NCI-H1694 (cell line): ENCODE measurements at places on chromosomes 12 and 14.

DNA sequence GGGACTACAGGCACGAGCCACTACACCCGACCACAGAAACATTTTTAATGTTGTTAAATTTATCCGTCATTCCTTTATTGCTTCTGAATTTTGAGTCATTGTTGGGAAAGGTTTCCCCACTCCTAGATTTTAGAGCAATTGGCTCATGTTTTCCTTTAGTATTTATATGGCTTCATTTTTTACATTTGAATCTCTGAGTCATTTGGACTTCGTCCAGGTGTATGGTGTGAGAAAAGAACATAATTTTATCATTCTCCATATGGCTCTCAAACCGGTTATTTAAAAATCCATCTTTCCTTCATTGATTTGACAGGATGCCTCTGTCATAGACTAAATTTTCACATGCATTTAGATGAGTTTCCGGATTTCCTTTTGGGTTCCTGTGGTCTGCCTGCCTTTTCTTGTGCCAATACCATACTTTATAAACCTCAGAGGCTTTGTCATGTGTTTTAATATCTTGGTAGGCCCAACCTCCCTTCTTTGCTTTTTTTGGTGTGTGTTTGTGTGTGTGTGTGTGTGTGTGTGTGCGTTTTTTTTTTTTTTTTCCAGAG is 30.9 kb downstream of the LRTM2 start:
- DNase-seq = peak; percentile 86

DNA sequence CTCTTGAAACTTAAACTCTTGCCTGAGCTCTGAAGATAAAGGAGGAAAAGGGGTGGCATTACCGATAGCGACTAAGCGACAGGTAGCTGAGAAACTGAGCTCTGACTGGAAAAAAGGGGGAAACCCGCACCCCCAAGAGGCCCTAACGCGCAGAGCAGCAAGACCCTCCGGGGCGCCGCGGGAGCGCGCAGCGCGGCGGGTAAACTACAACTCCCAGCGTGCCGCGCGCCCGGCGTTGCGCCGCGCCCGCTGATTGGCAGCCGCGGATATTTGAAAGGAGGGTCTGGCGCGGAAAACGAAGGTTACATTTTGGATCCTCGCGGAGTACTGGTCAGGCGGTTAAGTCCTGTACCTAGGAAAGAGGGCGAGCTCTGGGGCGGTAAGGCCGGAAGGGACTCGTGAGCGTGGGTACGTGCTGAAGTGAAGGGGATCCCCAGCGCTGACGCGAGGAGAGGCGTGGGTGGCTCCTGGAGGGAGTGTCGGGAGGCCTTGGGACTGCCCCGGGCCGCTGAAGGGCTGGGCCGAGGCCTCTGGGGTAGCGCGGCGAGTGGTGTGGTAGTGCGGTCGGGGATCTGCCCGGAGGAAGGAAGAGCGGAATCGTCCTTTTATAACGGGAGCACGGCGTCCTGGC is at the start of gene ESPL1:
TSS of gene ESPL1 (plus strand) at position 301 of the 631 bp plus-strand sequence. CDS start 468 bp downstream, outside the sequence.
- DNase-seq = peak; percentile 37

DNA sequence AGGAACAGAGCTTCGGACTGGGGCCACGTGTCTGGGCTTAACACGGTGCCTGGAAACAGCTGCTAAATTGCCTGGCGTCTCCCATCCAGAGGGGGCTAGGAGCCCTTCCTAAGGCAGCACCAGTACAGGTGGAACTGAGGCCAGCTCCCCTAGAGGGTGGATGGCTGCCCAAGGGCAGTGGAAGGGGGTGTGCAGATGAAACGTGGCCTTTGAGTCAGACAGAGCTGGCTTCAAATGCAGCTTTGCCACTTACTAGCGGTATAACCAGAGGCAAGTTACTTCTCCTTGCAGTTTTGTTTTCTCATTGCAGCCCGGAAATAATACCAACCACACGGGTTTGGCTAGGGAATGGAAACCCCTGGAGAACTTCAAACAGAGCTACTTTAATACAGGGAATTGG is 59.3 kb upstream of the SLC24A4 start:
- DNase-seq = no peak

- DNase-seq = no peak
These were observed 19.9 kb downstream of the PTGER2 start for GRCh38 chr14:52333823-52334657.

GRCh38 chr12:107127482-107128430 is 34.4 kb upstream of the CRY1 start:
- DNase-seq = no peak
